ENCODE measurements at places on chromosomes 12 and 14.

GRCh38 chr12:3044141-3044630 lies 33.0 kb upstream of the TSPAN9 start:
- DNase-seq = no peak

DNA sequence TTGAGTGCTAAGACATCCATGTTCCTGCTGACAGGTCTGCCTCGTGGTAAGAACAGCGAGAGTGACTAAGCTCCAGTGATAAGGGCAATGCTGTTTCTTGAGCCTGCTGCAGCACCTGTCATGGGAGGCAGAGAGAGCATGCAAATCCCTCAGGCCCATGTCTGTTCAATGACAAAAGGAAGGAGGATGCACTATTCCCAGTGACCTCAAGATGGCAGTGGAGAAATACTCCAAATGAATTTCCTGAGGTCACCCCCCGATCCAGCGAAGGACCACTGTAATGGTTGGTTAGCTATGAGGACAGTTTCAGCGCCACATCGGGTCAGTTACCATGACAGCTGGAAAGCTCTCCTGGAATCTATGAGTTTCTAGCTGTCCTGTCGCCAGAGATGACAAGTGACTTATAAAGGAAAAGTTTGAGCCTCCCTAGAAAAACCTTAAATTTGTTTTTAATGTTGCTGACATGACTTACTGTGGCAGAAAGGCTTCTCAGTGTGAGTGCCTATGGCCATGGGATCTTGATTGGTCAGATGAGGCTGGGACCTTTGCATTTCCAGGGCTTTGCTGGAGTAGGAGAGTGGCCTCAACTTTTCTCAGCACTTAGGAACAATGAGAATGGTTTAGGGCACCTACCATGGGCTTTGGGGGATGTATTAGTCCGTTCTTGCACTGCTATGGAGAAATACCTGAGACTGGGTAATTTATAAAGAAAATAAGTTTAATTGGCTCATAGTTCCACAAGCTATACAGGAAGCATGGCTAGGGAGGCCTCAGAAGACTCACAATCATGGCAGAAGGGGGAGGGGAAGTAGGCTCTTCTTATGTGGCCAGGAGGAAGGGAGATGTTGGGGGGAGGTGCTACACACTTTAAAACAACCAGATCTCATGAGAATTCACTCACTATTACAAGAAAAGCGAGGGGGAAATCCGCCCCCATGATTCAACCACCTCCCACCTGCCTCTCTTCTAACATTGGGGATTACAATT lies 88.0 kb upstream of the TMEM260 start:
- peak; percentile 13 for DNase-seq

DNA sequence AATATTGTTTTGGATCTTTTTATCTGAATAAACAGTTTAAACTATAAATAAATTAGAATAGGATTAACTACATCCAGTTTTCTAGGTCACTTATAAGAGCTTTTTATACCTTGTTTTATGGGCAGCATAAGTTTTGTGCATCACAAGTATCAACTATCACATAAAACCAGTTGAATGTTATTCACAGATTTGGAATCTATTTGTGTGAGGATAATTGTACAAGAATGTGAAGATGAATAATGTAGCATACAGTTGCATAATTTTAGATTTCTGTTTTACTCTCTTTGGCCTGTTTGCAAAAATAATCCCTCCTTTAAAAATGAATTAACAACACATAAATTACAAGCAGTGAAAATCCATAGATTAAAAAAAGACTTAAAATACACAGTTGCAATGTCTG lies 88.8 kb downstream of the SCFD1 start:
- no peak for DNase-seq

- no peak for DNase-seq
Observed at GRCh38 chr14:55192054-55192621, 753 bp upstream of the DLGAP5 start.

DNA sequence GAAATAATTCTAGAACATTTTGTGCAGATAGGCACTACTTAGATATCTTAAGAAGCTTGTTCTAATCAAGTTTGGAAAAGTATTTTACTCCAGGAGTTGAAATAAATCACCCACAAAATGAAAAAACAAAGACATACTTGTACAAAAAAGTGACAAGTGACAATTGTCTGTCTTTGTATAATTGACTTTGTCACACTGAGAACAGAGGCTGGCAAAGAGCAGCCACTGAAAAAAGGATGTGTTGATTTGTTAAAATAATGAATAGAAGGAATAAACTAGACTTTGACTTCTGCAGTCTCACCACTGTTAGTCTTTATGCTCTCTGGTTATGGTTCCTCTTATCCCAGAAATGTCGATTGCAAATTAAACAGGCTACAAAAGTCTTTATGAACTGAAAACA lies 77.6 kb downstream of the PTPRR start:
- no peak for DNase-seq

DNA sequence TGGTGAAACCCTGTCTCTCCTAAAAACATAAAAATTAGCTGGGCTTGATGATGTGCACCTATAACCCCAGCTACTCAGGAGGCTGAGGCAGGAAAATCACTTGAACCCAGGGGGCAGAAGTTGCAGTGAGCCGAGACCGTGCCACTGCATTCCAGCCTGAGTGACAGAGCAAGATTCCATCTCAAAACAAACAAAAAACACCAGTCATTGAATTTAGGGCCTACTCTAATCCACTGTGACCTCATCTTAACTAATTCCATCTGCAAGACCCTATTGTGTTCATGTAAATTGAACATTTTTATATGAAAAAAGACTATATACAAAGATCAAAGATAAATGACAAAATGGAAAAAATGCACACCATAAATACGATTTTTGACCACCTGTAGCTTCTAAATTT lies 17.8 kb downstream of the KCNMB4 start:
- no peak for DNase-seq

DNA sequence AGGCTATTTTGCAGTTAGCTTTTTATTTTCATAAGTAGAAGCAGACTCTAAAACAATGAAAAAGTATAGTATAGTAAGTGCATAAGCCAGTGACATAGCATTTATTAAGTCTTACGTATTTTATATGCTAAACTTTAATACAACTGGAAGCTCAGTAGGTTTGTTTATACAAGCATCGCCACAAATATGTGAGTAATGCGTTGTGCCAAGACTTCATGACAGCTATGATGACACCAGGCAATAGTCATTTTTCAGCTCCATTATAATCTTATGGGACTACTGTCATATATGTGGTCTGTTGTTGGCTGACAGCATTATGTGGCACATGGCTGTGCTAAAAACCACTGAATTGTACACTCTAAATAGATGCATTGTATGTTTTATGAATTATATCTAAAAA lies 40.3 kb downstream of the SLC38A2 start:
- DNase-seq = no peak

DNA sequence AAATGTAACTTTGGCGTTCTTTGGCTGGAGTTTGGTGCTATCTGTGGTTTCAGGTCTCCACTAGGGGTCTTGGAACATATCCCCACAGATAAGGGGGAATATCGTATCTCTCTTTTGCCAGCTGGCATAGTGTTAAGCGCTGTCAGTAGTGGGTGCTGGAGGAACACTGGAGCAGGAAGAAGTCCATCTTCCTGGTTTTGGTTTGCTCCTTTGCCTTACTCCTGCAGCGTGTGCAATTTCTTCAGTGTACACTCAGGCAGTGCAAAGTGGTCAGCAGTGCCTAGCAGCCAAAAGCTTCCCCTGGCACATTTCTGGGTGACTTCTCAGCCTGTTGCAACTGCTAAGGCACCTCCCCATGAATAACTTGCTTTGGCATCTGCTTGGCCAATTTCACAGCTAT lies 11.7 kb upstream of the RIPK3 start:
- no peak for DNase-seq

GRCh38 chr12:58293308-58293982 lies 352.1 kb downstream of the ATP23 start:
- no peak for DNase-seq

- no peak for DNase-seq
Observed at GRCh38 chr12:48005750-48006021, 1.4 kb upstream of the COL2A1 start.

DNA sequence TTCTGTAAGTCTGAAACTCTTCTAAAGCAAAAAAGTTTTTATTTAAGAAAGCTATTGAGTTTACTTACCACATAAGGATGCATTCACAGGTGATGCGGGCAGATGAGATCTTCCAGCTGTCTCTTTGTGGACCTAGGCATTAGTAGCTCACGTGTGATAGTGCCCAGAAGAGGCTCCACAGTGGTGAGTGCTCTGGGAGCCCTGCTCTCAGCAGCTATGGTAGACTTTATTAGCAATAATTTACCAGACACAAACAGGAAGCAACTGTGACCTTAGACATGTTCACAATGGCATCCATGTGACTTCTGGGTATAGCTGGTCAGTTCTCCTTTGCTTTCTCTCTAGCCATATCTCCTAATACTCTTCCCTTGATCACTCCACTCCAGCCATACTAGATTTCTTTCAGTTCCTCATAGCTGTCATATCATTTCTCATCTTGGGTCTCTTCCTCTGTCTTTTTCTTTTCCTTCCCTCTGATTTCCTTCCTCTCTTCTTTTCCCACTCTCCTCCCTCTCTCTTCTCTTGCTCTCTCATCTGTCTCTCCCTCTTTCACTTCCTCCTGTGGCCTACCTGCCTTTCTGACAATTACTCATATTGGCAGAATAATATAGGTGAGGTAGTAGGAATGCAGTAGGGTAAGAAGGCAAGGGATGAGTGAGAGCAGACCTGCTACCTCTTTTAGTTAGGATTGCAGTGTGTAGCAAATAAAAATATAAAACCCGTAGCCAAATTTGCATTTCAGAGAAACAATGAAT lies 75.2 kb upstream of the SCAF11 start:
- no peak for DNase-seq

DNA sequence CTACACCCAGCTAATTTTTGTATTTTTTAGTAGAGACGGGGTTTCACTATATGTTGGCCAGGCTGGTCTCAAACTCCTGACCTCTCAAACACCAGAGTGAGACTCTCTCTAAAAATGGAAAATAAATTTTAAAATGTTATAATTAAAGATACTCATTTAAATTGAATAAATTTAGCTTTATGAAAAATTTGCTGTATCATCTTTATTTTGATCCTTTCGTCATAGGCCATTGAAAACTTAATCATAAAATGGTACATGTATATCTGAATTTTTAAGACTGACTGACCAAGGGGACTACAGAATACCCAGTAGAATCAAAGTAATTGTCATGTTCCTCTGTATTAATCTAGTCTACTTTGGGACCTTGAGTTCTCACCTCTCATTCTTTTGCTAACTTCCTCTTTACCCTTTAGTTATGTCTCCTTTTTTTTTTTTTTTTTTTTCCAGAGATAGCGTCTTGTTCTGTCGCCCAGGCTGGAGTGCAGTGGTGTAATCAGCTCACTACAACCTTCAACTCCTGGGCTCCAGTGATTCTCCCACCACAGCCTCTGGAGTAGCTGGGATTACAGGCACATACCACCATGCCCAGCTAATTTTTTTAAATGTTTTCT lies 9.5 kb downstream of the RAB5B start:
- DNase-seq = no peak

GRCh38 chr14:51931308-51931707 lies 58.0 kb upstream of the RTRAF start:
- DNase-seq = no peak

DNA sequence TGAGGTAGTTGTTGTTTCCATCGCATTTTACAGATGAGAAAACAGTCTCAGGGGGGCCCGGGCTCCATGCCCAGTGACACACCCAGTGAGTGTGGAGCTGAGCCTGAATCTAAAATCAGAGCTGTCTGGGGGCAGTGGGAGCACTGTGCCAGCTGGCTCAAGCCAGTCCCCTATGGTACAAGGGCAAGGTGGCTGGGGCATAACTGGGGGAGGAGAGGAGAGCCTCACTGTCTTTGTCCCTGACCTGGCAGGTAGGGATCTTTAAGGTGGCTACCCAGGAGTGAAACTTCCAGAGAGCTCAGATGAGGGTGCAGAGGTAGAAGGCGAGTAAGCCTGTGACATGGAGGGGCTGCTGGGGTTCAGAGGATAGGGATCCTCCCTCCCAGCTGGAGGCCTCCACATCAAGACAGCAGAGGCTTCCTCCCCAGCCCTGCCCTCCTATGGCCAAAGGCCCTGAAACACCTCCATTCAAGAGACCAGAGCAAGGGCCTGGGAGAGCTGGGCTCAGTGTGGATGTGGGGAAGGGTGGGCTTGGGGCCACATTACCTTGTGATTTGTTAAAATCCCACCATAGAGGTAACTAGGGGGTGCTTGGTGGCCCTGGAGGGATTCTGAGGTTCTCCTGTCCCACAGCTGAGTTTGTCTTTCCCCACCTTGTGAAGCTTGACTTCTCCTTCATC lies 33.1 kb downstream of the ASCL4 start:
- DNase-seq = no peak

GRCh38 chr12:108517288-108518100 lies 2.4 kb downstream of the FICD start:
- no peak for DNase-seq

GRCh38 chr12:78038541-78038940 lies 207.8 kb downstream of the NAV3 start:
- DNase-seq = no peak

- no peak for DNase-seq
Observed at GRCh38 chr14:95138876-95139275, 18.5 kb downstream of the DICER1 start.

GRCh38 chr14:103880348-103881267 lies 33.2 kb upstream of the PPP1R13B start:
- no peak for DNase-seq
